ENCODE measurements at places on chromosomes 16 and 17. TPM values are rescaled to one million over a fixed set of nuclear protein-coding genes. Genes with fewer than 3 reads are reported as not detected.

Gene OR1A1
- total RNA-seq = not detected

Gene RSL1D1
- 63.2 TPM for total RNA-seq

Gene GPRC5B
- 14.0 TPM for total RNA-seq

Gene ZNF19
- 1.6 TPM for total RNA-seq

Gene RBBP6
- total RNA-seq = 5.6 TPM

Gene TBC1D3I
- not detected for total RNA-seq

Gene GAST
- not detected for total RNA-seq

Gene CDRT15
- not detected for total RNA-seq

Gene DYNLL2
- total RNA-seq = 24.9 TPM

Gene MGAT5B
- total RNA-seq = 0.08 TPM

Gene COPRS
- 65.0 TPM for total RNA-seq

Gene KRTAP2-2
- not detected for total RNA-seq

Gene ADAM11
- total RNA-seq = 1.4 TPM

Gene PLD6
- 1.1 TPM for total RNA-seq

Gene TEDC2
- under 0.01 TPM for total RNA-seq

Gene SLC5A10
- total RNA-seq = under 0.01 TPM

Gene DPEP3
- total RNA-seq = not detected

Gene TPSB2
- not detected for total RNA-seq

Gene TLCD3B
- not detected for total RNA-seq

Gene CACNG3
- not detected for total RNA-seq

Gene OTOA
- not detected for total RNA-seq

Gene BOLA2
- total RNA-seq = 48.8 TPM

Gene PSMC3IP
- 2.8 TPM for total RNA-seq

Gene GAS7
- 0.53 TPM for total RNA-seq

Gene ACSM5
- total RNA-seq = not detected

Gene OR4D1
- not detected for total RNA-seq

Gene CNGB1
- not detected for total RNA-seq
